Sciatic nerve (tissue), 2 donors: ENCODE measurements at places on chromosomes 6 and 20. TPM values are rescaled to one million over a fixed set of nuclear protein-coding genes. Genes with fewer than 3 reads are reported as not detected.

- DNase-seq, result no peak
Measured at GRCh38 chr6:41375598-41376151, 40.3 kb downstream of the NCR2 start.

DNA sequence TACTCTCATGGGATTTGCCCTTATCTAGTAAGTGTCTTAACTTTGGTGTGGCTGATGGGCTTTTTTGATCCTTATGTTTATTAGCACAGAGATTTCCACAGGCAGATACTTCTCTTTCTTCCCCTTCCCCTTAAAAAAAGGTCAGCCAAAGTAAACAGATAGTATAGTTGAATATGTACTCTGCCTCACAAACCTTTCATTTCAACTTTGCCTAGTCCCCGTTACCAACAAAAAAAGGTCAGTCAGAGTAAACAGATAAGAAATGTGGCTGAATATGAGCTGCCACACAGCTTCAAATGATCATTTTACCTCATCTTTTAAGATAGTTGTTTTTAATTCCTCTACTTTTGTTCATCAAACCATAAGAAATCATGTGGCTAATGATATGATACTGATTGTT, 34.1 kb upstream of the SLC35D3 start:
- DNase-seq, result no peak

DNA sequence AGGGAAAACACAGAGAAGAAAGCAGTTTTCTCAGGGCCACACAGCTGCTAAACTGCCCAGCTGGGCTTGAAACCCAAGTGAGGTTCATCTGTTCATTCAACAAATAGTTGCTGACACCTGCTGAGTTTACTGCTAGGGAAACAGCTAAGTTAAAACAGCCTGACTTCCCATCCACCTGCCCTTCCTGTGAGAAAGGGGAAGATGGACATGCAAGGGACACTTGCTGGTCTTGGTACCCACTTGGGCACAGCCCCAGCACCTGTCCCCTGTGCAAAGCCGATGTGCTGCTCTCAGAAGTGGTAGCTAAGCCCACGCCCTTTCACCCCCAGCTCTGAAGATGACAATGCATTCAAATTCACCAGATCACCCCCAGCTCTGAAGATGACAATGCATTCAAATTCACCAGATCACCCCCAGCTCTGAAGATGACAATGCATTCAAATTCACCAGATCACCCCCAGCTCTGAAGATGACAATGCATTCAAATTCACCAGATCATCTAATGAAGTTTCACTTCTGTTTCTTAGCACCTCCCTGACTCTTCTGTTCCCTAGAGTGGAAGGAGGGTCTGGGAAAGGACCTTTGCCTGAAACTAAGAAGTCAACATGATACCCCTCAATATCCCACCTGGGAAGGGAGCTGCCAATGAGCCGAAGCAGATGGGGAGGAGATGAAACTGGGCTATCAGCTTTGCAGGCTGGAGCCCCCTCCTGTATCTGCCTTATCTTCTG, 46.0 kb upstream of the TOP1 start:
- DNase-seq, result no peak

SCUBE3 gene
- total RNA-seq, result 2.9 TPM
